ENCODE measurements at places on chromosomes 5 and 9.

- DNase-seq: no peak
These were observed 182.1 kb upstream of the PTGER4 start for GRCh38 chr5:40497573-40497972.

- DNase-seq: no peak
These were observed 25.0 kb downstream of the MAST4 start for GRCh38 chr5:66621146-66621545.

GRCh38 chr5:85920984-85921383 is 696.8 kb upstream of the COX7C start:
- no peak for DNase-seq

DNA sequence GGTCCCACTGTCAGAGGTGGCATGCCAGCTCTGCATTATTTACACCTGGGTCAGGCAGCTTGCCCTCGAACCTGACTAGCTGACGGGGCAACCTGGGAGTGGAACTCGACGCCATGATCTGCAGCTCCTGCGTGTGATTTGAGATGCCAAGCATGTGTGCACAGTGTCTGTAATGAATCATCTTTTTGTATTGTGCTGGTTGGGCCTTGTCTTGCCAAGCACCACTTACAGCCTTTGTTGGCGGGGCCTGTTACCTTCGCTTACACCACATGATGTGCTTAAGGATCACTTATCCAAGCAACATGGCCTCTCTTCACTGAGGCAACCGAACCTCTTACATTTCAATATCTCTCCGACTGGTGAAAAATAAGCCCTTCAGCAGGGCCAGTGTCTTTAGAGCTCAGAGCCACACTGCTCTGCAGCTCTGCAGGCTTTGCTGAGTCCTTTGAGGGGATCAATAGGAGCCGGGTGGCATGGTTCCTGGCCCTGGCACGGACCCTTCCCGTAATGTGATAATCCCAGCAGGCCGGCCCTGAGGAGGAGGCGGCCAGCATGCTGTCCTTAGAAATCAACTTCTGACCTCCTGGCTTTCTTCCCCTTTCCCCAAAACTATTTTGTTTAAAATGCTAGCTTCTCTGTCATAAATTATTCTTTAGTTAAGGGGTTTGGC is 297.7 kb upstream of the CD180 start:
- DNase-seq: no peak

GRCh38 chr5:6551287-6551954 is 81.4 kb downstream of the NSUN2 start:
- no peak for DNase-seq

GRCh38 chr5:146789712-146790653 is 88.6 kb downstream of the PPP2R2B start:
- DNase-seq: no peak

- no peak for DNase-seq
These were observed 1.3 kb downstream of the GPSM1 start for GRCh38 chr9:136328622-136329041.

DNA sequence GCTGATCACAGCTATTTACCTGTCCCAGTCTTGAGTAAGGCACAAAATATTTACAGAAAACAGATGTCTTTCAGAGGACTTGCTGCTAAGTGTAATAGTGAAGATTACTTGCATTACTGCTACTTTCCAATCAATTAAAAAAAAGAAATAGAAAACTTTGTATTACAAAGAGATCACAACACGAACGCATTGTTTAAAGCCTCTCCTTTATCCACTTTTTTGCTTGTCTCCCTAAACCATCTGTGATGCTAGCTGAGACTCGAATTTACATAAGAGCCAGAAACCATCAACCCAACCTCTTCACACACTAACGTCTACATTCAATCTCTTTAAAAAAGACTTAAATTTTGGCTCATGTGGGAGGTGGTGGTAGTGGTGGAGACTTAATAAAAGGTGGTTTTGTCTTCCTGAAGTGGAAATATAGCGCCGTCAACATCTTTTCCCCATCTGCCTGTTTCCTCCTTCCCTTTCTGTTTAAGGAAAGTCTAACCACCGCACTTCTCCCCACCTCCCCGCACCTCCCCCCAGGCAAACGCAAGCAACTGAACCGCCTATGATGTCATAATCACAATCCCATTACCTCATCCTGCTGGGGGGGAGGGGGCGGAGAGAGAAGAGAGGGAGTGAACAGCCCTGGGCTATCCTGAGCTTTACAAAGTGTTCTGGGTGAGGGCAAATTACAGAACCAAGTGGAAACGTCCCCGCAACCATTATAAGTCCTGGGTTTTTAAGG is 948 bp upstream of the FAM53C start:
- no peak for DNase-seq

- no peak for DNase-seq
These were observed 2.1 kb downstream of the RXRA start for GRCh38 chr9:134328341-134328840.

DNA sequence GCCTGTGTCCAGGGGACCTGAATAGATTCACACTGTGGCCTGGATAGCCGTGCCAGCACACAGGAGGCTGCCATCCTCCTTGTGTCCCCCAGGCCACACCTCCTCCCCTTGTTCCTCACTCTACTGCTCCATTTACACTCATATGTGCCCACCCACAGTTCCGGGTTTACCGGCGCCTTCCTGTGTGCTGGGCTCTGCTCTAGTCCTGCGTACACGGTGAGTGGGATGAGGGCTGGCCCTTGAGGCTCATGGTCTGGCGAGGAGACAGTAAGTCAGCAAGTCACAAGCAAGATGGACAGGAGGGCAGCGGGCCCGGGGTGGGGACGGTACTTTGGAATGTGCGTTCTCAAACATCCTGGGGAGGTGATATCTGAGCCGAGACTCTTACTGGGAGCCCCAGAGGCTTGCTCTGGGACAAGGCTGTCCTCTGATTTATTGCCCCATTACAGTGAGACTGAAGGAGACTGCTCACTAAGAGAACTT is 32.4 kb upstream of the NXNL2 start:
- no peak for DNase-seq

DNA sequence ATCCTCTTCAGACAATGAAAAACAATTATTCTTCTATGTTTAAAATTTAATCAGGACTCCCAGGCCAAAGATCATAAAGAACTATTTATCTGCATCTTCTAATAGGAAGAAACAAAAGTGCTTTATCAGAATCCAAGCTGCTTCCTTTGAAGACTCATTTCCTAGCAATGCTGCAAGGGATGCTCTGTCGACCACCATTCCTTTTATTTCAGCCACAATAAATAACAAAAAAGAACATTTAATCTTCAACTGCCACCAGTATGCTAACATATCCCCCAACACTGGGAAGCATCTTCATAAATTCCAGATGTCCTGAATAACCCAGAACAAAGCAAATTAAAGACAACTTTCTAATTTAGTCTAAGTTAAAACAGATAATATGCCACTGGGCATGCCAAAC is 68.7 kb downstream of the PKD2L2 start:
- DNase-seq: no peak

Measured in cortex of kidney (tissue), 1 donor.